Dorsolateral prefrontal cortex (tissue), 122 donors: ENCODE measurements at places on chromosomes 11 and 22.

DNA sequence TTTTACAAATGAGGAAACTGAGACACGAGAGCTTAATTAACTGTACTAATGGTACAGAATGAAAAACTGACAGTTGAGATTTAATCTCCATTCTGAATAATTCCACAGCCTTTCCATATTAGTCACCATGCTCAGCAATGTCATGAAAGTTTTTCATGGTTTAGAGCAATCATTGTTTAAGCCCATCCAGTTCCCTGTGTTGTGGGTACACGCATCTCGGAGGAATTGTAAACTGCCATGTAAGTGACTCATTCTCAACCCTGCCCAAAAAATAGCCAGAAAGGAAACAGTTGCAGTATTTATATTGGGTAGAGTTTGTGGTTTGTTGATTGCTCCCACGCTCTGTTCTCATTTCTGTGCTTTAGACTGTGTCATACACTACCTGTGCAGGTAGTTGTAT is 1790.8 kb downstream of the LRRC4C start:
- DNase-seq, result no peak

DNA sequence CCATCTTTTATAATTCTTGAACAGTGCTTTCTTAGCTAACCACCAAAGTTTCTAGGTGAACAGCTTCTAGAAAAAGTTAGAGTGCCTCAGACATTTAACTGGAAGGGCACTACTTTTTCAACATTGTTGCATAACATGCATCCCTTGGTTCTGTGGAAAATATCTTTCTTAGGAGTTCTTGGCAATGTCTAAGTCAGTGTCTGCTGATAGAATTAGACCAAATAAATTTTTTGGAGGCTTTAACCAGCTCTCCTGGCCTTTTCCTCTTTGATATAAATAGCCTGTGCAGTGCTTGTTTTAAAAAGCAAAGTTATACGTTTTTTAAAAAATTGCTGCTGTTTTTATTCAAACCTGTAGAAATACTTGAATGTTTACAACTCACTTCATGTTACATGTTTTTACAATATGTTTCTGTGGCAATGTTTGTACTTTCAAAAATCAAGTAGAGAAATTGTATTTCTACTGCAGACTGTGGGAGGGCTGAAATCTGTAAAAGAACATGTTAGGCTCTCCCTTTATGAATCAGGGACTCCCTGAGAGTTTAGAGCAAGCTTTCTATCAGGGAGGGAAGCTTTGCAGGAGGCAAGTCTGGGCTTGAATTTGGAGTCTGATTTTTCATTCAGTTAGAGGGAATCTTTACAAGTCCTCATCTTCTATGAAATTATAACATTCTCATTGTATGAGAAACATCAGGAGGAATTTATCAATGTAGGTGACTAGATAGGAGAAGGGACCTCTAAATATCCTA is 16.3 kb upstream of the PANX1 start:
- DNase-seq, result no peak

DNA sequence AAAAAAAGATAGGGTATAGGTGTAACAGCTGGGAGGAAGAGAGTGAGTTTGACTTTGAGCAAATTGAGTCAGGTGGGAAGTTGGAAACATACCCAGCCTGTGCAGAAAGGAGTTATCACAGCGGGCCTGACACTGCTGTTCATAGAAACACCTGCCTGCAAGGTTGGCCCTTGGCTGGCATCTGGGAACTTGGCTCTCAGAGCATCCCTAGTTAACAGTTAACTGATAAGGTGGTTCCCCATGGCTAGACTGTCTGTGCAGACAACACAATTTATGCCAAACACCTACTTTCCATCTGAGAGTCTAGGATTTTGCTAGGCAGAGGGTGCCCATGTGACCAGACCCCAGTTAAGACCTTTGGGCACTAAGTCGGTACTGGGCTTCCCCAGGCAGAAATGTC is 31.4 kb downstream of the ADAMTS8 start:
- no peak for DNase-seq

- no peak for DNase-seq
Measured at GRCh38 chr11:93322207-93322606, 8.3 kb upstream of the DEUP1 start.

DNA sequence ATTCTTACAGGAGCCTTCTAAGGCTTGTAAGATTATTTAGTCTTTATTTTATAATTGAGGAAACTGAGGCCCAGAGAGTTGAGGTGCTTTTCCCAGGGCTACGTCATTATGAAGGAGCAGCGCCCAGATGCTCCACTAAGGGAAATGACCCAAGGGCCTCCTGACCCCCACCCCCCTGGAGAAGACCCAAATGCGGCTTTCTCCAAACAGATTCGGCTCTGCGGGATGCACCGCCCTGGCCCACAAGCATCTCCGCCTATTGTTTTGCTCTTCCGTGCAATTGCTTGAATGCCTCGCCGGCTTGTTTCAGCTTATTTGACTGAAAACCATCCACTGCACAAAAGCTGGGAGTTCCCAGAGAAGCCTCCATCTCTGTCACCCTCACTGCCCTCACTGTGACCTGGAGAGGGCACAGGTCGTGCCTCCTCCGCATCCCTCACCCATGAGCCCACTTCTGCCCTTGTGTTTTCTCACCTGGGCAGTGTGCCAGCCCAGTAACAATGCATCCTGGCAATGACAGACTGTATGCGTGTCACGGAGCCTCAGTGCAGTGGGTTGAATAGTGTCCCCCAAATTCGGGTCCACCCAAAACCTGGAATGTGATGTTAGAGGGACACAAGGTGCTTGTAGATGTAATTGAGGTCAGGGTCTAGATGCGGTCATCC is 790.2 kb downstream of the TBC1D22A start:
- DNase-seq, result no peak

GRCh38 chr11:22778642-22779041 is 51.0 kb downstream of the SVIP start:
- no peak for DNase-seq

DNA sequence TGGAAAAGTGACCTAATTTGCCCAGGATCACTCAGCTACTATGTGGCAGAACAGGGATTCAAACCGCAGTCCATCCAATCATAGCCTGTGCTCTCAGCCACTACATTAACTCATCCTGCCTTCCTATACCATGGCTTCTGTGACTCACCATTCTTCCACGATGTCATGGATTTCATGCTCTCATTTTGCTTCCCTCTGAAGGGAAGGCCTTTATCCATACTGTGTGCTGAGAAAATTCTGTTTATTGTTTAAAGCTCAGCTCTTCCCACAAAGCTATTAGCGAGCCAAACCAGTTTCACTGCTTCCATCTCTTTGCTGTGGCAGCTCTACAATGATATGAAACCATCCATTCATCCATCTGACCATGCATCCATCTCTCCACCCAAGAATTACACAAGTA is 289.9 kb downstream of the TENM4 start:
- no peak for DNase-seq

DNA sequence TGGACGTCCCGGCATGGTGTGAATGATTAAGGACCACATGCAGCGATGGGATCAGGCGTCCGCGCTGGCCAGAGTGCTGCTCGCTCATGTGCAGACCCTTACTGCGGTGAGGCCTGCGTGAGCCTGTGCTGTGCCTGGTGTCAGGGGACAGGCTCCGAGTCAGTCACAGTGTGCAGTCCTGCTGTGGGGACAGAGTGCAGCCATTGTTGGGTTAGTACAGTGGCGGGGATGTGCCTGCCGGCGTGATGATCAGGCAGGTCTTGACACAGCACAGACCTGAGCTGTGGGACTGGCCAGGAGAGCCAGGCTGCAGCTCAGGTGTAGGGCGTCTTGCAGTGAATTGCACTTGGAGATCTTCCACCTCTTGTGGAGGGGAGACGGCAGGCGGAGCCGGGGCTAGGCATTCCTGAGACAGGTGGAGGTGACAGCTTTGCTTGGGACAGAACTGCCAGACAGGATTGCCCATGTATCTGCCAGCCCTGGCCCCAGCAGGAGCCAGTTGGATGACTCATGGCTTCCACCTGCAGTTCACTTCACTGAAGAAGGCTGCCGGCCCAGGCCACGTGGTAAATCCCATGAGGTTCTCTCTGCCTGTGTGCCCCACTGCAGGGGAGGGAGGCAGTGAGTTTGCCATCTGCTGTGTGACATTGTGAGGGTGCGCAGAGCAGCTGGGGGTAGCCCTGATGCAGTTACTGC is 17.3 kb downstream of the TRMU start:
- peak; percentile 37 for DNase-seq
